Large intestine (tissue), 12 donors: ENCODE measurements at places on chromosomes 2 and 18. TPM values are rescaled to one million over a fixed set of nuclear protein-coding genes. Genes with fewer than 3 reads are reported as not detected.

DNA sequence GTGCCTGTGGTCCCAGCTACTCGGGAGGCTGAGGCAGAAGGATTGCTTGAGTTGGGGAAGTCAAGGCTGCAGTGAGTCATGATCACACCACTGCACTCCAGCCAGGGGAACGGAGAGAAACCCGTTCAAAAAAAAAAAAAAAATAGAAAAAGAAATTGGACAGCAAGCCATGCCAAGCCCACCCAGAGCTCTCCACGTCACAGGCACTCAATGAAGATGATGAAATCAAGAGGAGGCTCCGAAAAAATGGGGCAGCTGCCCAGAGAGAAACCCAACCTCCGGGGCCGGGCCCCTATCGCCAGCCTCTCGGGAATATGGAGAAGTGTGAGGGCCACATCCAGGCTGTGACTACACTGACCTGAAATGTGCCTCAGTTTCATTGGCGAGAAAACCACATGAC lies 40.0 kb downstream of the BIN1 start:
- no peaks in the 10 kb centered on the region for H3K27me3 ChIP-seq
- DNase-seq: no peak
- no peak overlapping the region for H3K27ac ChIP-seq
- peaks cover 51% of the 10 kb centered on the region for H3K36me3 ChIP-seq
- H3K4me1 ChIP-seq: peaks cover 24% of the 10 kb centered on the region

- no peak overlapping the region for H3K27ac ChIP-seq
- H3K4me1 ChIP-seq: no peaks in the 10 kb centered on the region
- DNase-seq: no peak
- no peak overlapping the region for H3K4me3 ChIP-seq
Observed at GRCh38 chr2:161312996-161313395, 4.8 kb downstream of the PSMD14 start.

- H3K27me3 ChIP-seq: no peaks in the 10 kb centered on the region
- no peak overlapping the region for H3K27ac ChIP-seq
- no peaks in the 10 kb centered on the region for H3K36me3 ChIP-seq
- no peak for DNase-seq
- H3K4me3 ChIP-seq: no peak overlapping the region
Observed at GRCh38 chr18:4207383-4207985, 247.6 kb downstream of the DLGAP1 start.

DNA sequence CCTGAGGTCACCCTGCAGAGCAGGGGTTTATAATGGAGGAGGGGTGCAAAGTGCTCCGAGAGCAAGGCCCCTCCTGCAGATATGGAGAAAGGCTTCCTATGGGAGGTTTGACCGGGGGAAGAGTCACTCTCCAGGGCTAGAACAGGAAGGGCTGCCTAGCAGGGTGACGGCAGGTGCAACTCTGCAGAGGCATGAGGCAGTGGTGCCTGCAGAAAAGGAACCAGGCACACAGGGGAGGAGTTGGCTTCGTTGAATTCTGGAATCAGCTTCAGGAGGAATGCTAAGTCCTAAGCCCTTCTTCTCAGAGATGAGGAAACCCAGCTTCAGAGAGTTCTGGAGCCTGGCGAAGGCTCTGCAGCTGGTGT lies 17.5 kb upstream of the HPCAL1 start:
- peaks cover 22% of the 10 kb centered on the region for H3K4me1 ChIP-seq
- no peaks in the 10 kb centered on the region for H3K36me3 ChIP-seq
- DNase-seq: no peak
- no peak overlapping the region for H3K27ac ChIP-seq
- H3K27me3 ChIP-seq: no peaks in the 10 kb centered on the region

DNA sequence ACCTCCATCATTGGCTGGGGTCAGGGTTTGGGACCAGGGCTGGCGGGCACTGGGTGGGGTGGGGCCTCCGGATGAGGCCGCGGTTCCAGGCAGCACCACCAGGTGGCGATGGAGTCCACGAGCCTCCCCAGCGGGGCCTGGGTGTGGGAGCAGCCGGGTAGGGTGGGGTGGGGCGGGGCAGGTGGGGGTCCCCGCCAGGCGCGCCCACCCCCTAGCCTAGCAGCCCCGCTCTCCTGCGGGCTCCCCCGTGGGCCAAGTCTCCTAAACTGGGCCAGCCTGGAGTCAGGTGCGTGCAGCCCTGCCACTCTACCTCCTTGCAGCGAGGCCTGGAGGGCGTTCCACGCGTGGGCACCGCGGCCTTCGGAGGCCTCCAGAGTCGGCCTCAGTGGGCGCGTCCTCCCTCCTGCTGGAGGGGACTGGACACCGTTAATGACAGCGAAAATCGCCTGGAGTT lies 187.5 kb downstream of the TWIST2 start:
- no peaks in the 10 kb centered on the region for H3K27me3 ChIP-seq
- no peak for DNase-seq
- H3K4me3 ChIP-seq: no peak overlapping the region
- H3K36me3 ChIP-seq: no peaks in the 10 kb centered on the region

DNA sequence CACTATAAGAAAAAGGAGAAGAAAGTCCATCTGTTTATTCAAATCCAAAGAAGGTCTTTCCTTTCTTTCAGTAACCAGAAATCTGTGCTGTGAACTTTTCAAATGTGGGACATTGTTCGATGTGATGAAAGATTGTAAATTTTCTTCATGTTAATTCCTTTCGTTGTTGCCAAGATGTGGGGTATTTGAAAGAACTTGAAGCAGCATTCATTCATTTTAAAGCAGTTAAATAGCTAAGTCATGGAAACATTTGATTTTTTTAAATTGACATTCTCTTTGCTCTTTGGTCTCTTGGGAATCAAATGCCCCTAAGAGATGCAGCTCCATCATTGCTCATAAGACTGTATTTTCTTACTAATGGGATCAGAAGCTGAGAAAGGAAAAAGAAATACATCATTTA lies 93.7 kb upstream of the EHBP1 start:
- no peak overlapping the region for H3K27ac ChIP-seq
- DNase-seq: no peak
- no peaks in the 10 kb centered on the region for H3K36me3 ChIP-seq
- no peaks in the 10 kb centered on the region for H3K27me3 ChIP-seq
- H3K4me1 ChIP-seq: no peaks in the 10 kb centered on the region
- no peak overlapping the region for H3K4me3 ChIP-seq

- no peak overlapping the region for H3K27ac ChIP-seq
- H3K4me1 ChIP-seq: no peaks in the 10 kb centered on the region
- no peaks in the 10 kb centered on the region for H3K36me3 ChIP-seq
- H3K4me3 ChIP-seq: no peak overlapping the region
- H3K27me3 ChIP-seq: peaks cover 80% of the 10 kb centered on the region
- no peak for DNase-seq
Observed at GRCh38 chr2:161427664-161428587, 11.8 kb downstream of the TBR1 start.

DNA sequence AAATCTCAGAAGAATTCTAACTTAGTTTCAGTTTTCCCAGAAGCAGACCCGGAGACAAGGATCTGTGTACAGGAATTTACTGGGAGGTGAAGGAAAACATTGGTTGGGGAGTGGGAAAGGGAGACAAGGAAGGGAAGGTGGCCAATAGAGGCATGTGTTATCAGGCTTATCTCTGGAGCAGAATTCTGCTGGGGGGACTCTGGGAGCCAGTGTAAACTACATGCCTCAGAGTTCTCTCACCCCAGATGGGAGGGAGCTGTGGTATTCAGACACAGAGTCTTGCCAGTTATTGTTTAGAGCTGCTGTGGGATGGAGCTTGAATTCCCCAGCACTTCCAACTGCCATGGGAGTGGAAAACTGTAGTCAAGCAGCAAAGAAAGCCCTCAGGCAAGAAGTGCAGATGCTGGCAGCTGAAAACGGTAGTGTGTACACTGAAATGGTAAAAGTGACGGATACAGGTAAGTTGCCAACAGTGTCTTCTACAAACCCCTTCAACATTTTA lies 19.0 kb downstream of the DNPEP start:
- H3K4me1 ChIP-seq: peaks cover 7% of the 10 kb centered on the region
- no peak overlapping the region for H3K4me3 ChIP-seq
- H3K36me3 ChIP-seq: peaks cover 6% of the 10 kb centered on the region
- no peak for DNase-seq

DNA sequence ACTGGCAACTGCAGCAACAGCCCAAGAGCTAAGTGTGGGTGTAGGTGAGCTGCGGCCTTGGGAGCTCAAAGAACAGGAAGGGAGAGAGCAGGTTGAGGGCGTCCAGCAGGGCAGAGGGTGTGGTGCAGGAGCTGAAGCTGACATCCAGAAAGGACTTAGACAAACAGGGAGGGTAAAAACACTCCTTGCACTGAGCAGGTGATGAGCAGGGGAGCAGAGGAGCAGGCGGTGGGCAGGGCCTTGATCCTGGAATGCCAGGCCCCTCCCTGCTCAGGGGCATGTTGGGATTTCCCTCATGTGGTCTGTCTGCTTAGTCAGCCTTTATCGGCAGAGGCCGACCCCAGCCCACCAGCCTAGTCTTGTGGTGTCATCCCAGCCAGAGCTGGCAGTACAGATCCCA lies 63.6 kb downstream of the VSNL1 start:
- no peaks in the 10 kb centered on the region for H3K4me1 ChIP-seq
- H3K27ac ChIP-seq: no peak overlapping the region
- DNase-seq: no peak

GRCh38 chr2:118554616-118555015 lies 292.8 kb downstream of the EN1 start:
- no peak overlapping the region for H3K27ac ChIP-seq
- no peak for DNase-seq
- no peaks in the 10 kb centered on the region for H3K4me1 ChIP-seq
- no peaks in the 10 kb centered on the region for H3K36me3 ChIP-seq

GRCh38 chr18:39403121-39403520 lies 1837.5 kb upstream of the CELF4 start:
- H3K36me3 ChIP-seq: no peaks in the 10 kb centered on the region
- H3K4me1 ChIP-seq: no peaks in the 10 kb centered on the region
- no peak for DNase-seq

DNA sequence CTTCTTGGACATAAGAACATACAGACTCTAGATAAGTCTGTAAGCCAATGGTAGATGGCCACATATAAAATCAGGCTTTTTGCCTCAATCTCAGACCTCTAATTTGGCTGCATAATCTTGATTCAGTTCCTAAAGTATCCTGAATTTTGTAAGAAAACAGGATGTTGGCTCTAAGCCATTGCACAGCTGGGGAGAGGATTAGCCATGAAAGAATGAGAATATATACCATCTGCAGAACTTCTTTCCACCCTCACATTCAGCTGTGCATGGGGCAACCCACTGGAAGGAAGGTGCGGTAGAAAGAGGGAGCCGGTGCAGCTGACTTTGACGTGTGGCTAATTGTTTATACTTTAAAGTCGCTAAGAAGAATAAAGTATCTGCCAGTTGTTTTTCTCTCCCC lies 1061.6 kb upstream of the FAM98A start:
- DNase-seq: no peak
- H3K36me3 ChIP-seq: no peaks in the 10 kb centered on the region
- H3K27ac ChIP-seq: no peak overlapping the region
- H3K27me3 ChIP-seq: no peaks in the 10 kb centered on the region

DNA sequence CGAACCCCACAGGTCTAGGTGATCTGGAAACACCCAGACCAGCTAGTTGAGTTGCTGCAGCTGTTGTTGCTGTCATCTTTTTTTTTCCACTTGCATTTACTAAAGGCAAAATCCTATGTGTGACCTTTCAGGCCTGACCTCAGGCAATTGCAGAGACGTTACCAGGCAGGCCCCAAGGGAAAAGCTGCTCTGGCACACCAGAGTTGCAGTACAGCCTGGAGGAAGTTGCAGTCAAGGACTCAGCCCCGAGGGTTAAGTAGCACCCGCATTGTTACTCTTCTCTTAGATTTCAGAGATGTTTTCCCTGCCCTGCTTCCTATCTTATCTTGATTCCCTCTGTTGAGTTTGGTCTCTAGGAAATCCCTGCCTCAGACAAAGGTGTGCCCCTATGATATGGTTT lies 45.2 kb upstream of the SMAD2 start:
- no peak overlapping the region for H3K4me3 ChIP-seq
- no peak overlapping the region for H3K27ac ChIP-seq
- DNase-seq: no peak
- no peaks in the 10 kb centered on the region for H3K36me3 ChIP-seq

GRCh38 chr2:240812301-240812680 lies 7.7 kb downstream of the KIF1A start:
- H3K4me1 ChIP-seq: no peaks in the 10 kb centered on the region
- H3K36me3 ChIP-seq: no peaks in the 10 kb centered on the region
- no peak for DNase-seq
- no peak overlapping the region for H3K27ac ChIP-seq
- H3K27me3 ChIP-seq: peaks cover 6% of the 10 kb centered on the region

GRCh38 chr2:132468821-132469675 lies 52.4 kb downstream of the GPR39 start:
- no peaks in the 10 kb centered on the region for H3K27me3 ChIP-seq
- H3K4me1 ChIP-seq: no peaks in the 10 kb centered on the region
- no peak for DNase-seq
- no peak overlapping the region for H3K27ac ChIP-seq
- H3K4me3 ChIP-seq: no peak overlapping the region

DNA sequence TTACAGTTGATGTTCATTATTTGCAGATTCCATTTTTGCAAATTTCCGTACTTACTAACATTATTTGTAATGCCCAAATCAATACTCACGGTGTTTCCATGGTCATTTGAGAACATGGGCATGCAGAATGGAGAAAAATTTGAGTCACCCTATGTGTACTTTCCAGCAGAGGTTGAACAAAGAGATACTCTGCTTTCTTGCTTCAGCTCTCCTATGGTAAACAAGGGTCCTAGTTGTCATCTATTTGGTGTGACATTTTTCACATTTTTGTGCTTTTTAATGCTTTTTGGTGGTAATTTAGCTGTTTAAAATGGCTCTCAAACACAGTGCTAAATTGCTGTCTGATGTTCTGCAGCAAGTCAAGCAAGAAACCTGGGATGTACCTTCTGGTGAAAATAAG lies 444.4 kb upstream of the CELF4 start:
- no peaks in the 10 kb centered on the region for H3K36me3 ChIP-seq
- no peak overlapping the region for H3K27ac ChIP-seq
- H3K27me3 ChIP-seq: no peaks in the 10 kb centered on the region
- DNase-seq: no peak
- H3K4me1 ChIP-seq: no peaks in the 10 kb centered on the region

GRCh38 chr2:197159661-197160211 lies 150.8 kb downstream of the ANKRD44 start:
- no peaks in the 10 kb centered on the region for H3K4me1 ChIP-seq
- H3K4me3 ChIP-seq: no peak overlapping the region
- no peak overlapping the region for H3K27ac ChIP-seq
- DNase-seq: no peak

GRCh38 chr18:21307578-21307977 lies 65.5 kb downstream of the GREB1L start:
- no peak overlapping the region for H3K4me3 ChIP-seq
- no peaks in the 10 kb centered on the region for H3K36me3 ChIP-seq
- H3K4me1 ChIP-seq: no peaks in the 10 kb centered on the region
- H3K27ac ChIP-seq: no peak overlapping the region
- H3K27me3 ChIP-seq: no peaks in the 10 kb centered on the region

The ANKRD30B gene
- polyA plus RNA-seq: 0.10 TPM

The C2orf78 gene
- polyA plus RNA-seq: not detected

The MFSD2B gene
- 0.58 TPM for polyA plus RNA-seq

The CCDC85A gene
- polyA plus RNA-seq: 1.0 TPM

The ZAP70 gene
- polyA plus RNA-seq: 5.1 TPM

The SERPINB12 gene
- not detected for polyA plus RNA-seq
